ENCODE measurements at places on chromosomes 13 and 19.

DNA sequence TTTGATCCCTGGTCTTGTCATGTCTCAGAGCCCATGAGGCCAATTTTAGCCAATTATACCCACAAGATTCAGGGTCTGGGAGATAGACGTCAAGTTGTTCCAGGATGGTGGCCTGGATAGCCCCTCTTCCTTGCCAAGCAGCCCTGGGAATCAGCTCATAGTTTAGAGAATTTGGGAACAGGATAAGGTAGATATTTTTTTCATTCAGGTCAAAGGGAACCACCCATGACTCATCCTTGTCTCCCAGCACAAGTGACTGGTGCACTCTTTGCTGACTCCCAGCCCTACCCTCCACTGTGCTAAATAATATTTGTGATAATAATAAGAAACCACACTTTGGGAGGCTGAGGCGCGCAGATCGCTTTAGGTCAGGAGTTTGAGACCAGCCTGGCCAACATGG is 17.1 kb upstream of the S1PR4 start:
- DNase-seq = no peak

- no peak for DNase-seq
Measured at GRCh38 chr19:8610041-8610935, at the start of gene ADAMTS10. Gene ADAMTS10 (minus strand): TSS chr19:8610715. CDS start chr19:8605710, 5,005 bp downstream.

DNA sequence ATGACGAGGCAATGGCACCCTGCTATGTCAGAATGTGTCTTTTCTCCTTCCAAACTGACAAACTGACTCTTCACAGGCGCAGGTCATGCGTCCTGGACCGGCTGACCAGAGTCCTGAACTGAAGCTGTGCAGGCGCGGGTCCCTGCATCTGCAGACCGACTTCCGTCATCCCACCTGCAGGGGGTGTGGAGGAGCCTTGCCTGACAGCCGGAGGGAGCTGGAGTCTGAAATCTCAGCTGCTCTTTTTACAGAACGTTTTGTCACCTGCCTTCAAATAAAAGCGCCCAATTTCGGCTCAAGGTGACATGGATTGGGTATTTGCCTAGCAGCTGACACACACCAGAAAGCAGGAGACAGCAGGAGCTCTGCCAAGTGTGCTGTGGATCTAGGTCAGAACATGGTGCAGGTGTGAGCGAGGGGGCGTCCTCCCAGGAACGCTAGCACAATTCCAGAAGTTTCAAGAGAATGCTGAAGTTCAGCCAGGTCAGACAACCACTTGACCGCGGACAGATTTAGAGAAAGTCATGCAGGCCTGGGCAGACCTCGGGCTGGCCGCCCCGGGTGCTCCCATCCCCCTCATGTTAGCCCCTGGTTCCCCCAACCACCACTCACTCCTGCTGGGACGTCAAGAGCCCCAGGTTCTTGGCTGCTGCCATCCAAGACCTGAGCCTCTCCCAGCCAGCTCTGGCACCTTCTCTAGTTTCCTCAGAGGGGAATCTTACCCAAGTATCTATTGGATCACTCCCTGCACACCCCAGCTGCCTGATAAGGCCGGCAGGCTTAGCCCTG is 32.8 kb downstream of the ELL start:
- DNase-seq = no peak

DNA sequence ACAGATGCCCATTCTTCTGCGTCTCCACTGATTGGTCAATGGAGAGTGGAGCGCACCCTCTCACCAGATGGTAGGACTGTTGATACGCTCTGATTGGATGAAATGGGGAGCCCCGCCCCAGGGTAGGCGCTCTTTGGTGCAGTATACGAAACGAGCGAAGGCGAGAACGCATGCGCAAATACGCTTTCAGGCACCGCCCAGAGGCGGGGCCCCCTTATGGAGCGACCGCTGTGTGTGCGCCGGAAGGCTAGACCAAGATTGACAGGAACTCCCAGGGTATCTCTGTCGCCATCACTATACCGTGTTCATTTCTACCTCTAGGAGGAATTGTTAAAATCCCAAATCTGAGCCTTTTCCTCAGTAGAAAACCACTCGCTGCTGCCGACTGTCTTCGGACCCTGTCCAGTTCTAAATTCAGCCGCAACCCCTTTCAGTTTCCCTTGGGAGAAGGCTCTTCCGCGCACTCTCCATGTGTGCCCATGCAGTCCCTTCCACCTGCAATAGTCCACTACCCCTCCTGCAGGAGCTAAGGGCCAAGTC is 720 bp upstream of the HNRNPL start:
- DNase-seq = no peak

- DNase-seq = peak; percentile 43
Measured at GRCh38 chr19:13781547-13781946, 7.3 kb downstream of the C19orf53 start.

DNA sequence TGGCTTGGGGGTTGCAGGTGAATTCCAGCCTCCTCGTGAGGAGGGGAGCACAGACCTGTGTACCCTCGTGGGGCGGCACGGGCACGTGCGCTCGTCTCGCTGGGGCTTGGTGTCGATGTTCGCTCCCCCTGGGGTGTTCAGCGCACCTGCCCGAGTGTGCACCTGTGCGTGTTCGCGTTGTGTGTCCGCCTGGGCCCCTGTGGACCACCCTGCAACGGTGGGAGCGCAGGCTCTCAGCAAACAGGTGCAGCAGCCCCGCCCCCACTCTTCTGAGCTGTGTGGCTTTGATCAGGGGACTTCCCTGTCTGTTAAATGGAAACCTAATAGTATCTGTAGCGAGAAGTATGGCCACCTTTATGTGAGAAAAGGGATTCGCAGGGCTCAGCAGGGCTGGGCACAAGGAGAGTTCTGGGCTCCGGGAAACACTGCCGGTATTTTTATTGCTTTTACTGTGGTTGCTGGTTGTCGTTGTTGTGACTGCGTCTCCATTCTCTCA is 549 bp downstream of the SMIM17 start:
- DNase-seq = no peak

GRCh38 chr13:109735436-109735966 is 50.9 kb downstream of the IRS2 start:
- no peak for DNase-seq

- DNase-seq = no peak
Measured at GRCh38 chr19:48918801-48919247, 14.7 kb upstream of the DHDH start.

GRCh38 chr13:20609145-20609544 is 42.2 kb downstream of the IFT88 start:
- no peak for DNase-seq

- DNase-seq = no peak
Measured at GRCh38 chr13:81779876-81780275, 1439.0 kb upstream of the SPRY2 start.
